ENCODE measurements at places on chromosomes 11 and 22. TPM values are rescaled to one million over a fixed set of nuclear protein-coding genes. Genes with fewer than 3 reads are reported as not detected.
A peak's percentile ranks its signal among the peaks of the same experiment; 100 is the strongest.

GRCh38 chr11:45248501-45249011, 37.6 kb downstream of the SYT13 start:
- DNase-seq, result no peak

DNA sequence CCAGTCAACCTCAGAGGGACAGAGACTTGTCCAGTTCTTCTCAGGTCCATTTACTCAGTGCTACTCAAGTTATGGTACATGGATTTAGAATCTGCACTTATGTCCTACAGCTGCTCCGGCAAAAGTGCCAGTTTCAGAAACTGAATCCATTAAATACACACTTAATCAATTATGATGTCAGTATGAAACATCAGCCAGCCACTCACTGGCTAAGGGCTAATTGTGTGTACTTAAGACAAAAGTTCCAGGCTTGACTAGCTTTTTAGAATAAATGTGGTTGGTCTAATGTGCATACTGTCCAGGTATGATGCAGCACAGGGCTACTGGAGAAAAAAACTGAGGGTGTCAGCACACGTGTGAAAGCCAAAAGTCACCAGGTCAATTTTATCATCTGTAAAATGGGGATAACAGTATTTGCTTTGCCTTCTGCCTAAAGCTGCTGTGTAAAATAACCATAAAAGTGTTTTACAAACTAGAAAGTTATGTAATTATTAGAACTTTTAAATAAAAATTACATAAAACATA, 55.4 kb upstream of the CYP2D6 start:
- DNase-seq, result no peak

Gene PTPN5
- not detected for total RNA-seq

Gene SMIM35
- 3.0 TPM for total RNA-seq

Gene SLC22A12
- total RNA-seq, result not detected

- no peak for DNase-seq
These were observed 200.9 kb downstream of the MYO18B start for GRCh38 chr22:25942856-25943411.

DNA sequence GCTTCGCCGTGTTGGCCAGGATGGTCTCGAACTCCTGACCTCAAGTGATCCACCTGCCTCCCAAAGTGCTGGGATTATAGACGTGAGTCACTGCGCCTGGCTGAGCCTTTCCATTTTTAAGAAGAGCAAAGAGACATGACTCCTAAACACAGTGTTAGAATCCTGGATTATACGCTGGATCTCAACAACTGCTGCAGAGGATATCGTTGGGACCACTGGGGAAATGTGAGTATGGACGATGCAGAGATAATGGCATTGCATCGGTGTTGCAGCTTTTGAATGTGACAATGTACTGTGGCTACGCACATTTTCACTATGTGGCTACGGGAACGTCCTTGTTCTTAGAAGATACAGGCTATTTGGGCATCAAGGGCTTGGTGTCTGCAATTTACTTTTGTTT, 6.2 kb downstream of the MRGPRF start:
- no peak for DNase-seq

DNA sequence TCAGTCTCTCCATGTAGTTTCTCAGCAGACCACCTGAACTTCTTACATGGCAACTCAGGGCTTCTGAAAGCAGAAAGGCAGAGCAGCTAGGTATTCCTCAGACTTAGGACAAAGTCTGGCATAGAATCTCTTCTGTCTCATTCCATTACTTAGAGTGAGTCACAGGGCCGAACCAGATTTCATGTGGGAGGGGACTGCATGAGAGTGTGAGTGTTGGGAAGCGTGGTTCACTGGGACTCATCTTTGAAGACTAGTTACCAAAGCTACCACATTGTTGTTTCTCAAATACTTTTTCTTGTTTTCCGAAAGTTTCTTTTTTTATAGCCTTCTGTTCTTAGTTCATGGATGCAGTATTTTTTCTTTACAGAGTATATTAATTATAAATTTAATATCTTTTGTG, 36.1 kb upstream of the SCN3B start:
- DNase-seq, result no peak

- DNase-seq, result peak; percentile 47
These were observed 871 bp downstream of the SLC35E4 start for GRCh38 chr22:30636226-30637077.
